Stimulated activated CD8-positive, alpha-beta memory T cell treated with anti-CD3 and anti-CD28 coated beads, Interleukin-4, amount 100 ng/mL, for 1 hour (primary cell): ENCODE measurements at places on chromosomes 12 and 14.

DNA sequence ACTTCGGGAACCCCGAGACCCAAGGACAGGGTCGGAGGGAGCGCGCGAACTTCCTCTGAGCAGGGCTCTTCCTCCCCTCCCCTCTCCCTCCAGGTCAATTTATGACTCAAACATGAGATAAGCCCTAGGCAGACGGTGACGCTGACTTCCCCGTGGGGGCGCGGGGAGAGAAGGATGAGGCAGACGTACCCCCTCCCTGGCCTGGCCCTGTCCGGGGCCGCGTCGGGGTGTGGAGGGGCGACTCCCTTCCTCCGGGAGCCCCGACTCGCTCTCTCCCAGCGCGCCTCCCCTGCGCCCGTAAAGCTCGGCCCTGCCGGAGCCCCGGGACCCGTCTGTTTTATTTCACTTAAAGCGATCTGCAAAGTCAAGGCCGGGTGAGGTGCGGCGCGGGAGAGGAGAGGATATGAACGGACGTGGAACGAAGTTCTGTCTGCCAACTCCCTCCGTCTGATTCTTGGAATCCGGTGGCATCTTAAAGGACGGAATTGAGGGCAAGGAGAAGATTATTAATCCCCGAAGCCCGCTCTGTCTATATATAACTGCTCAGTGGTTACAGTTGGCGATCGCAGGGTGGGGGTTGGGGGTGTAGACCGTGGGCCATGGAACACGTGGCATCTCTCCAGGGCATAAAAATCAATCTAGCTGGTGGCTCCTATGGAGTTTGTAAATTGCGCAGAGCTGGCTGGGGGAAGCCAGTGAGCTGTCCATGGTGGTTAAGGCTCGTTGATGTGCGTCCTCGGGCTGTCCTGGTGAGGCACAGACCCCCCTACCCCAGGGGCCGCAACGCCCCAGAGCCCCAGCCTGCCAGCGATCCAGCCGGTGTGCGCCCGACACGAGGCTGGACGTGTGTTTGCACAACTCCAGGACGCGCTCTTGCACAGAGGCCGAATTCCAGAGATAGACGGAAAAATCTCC lies 2.9 kb upstream of the PTHLH start:
- no peak for DNase-seq

- no peak for DNase-seq
Measured at GRCh38 chr12:93634416-93634815, 42.8 kb upstream of the CRADD start.

GRCh38 chr14:104332634-104333270 lies 194.4 kb downstream of the KIF26A start:
- DNase-seq = no peak

DNA sequence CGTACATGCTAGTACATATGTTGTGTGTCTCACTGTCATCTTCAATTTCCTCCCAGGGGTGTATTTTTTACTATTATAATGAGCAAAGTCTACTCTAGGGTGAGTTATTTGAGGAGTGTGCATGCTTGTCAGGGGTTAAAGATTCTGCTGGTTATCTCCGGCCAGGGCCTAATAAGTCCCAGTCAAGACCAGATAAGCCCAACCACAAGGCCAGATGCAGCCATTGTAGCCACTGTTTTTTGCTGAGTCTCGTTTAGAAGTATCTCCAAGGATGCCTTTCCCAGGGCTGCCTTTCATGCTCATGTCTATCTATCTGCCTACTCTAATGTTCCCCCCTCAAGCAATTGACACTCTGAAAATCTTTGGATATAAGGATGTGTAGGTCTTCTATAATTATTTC lies 300.5 kb downstream of the IPO8 start:
- DNase-seq = no peak

DNA sequence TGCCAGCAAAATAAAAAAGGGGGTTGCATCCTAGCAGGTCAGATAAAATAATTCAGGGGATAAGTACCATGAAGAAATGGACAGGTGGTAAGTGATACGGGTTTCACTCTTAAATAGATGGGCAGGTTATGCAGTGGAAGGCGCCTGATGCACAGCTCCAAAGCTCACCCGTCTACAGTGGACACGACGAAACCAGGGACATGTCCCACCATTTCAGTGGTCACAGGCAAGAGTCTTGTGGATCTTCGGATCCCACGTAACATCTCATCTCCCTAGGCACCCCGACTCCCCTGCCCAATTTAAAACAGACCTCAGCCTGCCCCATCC lies 60.5 kb downstream of the DDX51 start:
- no peak for DNase-seq

- DNase-seq = no peak
Measured at GRCh38 chr12:52906191-52906601, 1.3 kb upstream of the KRT8 start.

DNA sequence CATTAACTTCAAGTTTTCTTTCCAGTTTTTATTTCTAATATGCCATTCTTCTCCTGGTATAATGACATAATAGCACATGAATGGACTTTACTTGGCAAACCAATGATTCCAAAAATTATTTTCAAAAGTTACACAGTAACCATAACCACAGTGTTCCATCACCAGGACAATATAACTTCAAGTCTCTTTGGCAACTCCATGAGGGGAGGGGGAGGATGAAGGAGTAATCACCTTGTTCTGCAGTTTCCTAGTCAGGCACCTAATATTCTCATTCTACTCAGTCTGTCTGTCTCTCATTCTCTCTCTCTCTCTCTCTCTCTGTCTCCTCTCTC lies 66.6 kb downstream of the BTG1 start:
- no peak for DNase-seq

GRCh38 chr14:49417790-49418189 lies 168.4 kb downstream of the RPS29 start:
- DNase-seq = no peak

DNA sequence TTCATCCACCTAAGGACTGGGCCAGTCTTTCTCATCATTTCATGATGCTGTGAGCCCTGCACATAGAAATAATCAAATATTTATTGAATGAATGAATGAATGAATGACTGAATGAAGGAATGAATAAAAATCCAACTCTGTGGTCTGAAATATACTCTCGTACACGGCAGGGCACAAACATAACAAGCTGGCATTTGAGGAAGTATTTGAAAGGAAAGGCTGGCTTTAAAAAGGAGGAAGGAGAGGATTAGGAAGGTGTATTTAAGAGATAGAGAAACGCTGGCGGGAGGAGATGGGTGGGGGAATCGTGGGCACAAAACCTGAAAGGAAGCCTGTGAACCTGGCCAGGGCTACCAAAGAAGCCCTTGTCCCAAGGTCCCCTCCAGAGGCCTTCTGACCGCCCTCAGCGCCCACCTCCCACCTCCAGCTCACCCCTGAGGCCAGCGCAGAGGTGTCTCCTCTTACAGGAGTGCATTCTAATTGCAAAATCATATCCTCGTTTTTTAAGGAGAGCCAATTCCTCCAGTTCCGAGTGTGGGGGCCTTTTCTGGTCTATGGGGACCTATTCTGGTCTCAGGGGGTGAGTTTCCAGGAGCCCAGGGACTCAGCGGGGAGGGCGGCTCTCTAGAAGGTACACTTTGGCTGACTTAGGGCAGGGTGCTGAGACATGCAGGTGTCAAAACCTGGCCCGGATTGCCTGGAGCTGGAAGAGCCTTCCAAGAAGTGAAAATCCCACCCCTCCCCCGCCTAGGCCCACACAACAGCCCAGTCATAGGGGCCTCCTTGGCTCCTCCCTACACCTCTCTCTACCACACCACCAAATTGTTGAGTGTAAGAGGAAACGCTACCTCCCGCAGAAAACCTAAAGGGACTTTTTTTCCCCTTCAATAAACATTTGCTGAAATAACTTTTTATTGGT lies 8.7 kb upstream of the JDP2 start:
- no peak for DNase-seq

- no peak for DNase-seq
Measured at GRCh38 chr14:60094306-60094897, 2.7 kb downstream of the PCNX4 start.

GRCh38 chr14:55249423-55249822 lies 21.8 kb upstream of the FBXO34 start:
- no peak for DNase-seq

GRCh38 chr12:20187456-20187855 lies 180.9 kb upstream of the PDE3A start:
- no peak for DNase-seq

DNA sequence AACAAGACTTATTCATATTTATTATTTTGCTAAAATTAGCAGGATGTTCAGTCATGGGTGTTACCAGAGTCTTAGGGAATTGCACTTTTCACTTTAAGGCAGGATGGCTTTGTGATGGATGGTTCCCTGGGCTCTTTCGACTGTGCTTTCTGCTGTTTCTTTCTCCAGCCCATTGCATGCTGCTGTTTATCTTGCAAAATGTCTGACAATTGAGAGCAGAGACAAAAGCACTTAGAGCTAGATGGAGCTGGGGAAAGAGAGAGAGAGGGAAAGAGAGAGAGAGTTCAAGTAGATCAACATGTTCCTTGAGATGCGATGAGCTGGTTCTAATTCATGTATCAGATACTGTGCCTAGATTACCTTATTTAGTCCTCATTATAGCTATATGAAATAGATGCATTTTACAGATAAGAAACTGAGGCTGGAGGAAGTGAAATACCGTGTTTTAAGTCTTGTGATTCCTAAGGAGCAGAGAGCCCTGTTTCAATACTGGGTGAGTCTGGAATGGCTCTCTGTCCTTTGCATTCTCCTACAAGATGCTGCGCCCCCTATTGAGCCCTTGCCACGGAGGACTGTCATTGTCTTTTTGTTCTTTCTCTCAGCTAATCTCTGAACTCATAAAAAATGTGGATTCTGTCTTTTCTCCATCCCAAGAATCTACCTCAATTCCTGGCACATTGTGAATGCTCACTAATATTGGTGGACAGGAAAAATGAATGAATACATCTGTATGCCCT lies 227.9 kb downstream of the ALG10B start:
- DNase-seq = no peak

DNA sequence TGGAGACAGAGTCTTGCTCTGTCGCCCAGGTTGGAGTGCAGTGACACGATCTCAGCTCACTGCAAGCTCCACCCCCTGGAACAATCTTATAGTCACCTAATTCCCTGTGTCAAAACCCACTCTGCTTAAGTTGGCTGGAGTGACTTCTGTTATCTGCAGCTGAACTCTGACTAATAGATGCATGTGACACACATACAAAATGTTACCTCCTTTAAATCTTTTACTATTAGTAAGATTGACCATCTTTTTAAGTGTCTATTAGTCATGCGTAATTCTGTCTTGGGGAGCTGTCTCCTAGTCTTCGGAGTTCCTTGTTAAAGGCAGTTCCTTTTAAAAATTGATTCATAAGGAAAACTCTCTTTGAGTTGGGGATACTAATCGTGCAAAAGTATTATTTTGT lies 7.4 kb downstream of the IFI27L1 start:
- DNase-seq = no peak

DNA sequence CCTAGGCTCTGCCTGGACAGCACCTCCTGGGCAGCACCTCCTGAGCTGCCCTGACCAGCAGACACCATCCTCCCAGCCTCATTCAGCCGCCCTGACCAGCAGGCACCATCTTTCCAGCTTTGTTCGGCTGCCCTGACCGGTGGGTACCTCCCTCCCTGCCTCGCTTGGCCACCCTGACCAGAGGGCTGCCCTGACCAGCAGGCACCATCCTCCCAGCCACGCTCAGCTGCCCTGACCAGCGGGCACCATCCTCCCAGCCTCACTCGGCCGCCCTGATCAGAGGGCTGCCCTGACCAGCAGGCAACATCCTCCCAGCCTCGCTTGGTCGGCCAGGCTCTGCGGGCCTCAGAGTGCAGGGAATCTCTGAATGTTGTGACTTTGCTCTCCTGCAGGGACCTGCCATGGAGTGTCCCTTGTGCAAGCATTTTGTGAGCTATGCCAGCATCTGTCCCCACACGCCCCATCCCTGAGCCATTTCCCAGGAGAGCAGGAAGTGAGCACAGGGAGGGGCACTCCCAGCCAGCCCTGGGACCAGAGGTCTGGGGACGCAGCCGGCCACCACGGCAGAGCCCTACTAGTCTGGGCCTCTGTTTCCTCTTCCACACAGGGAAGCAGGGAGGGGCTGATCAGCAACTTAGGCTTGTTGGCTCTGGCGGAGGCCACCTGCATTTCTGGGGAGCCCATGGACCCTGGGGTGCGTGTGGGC lies 265.5 kb downstream of the SEC23A start:
- no peak for DNase-seq

- no peak for DNase-seq
Measured at GRCh38 chr14:45680531-45680930, 427.5 kb upstream of the MIS18BP1 start.

GRCh38 chr14:88369496-88369895 lies 16.0 kb upstream of the SPATA7 start:
- DNase-seq = no peak

- no peak for DNase-seq
Measured at GRCh38 chr14:104320611-104321086, 182.3 kb downstream of the KIF26A start.

- no peak for DNase-seq
Measured at GRCh38 chr12:127381681-127382080, 885.3 kb upstream of the TMEM132C start.

DNA sequence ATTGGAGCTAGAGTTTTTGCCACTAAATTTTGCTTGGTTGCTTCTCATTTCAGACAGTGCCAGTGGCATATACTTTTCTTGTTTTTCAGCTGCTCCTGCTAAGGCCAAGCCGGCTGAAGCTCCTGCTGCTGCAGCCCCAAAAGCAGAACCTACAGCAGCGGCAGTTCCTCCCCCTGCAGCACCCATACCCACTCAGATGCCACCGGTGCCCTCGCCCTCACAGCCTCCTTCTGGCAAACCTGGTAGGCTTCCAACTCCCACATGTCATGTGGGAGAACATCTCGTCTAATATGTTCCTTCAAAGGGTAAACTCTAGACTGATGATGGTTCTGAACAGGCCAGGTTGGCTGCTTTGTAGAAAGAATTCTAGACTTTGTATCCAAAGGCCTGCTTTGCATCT lies 11.0 kb downstream of the DLST start:
- no peak for DNase-seq

GRCh38 chr14:101878211-101878821 lies 86.1 kb upstream of the DYNC1H1 start:
- no peak for DNase-seq

GRCh38 chr12:28068467-28068866 lies 95.9 kb upstream of the PTHLH start:
- no peak for DNase-seq

DNA sequence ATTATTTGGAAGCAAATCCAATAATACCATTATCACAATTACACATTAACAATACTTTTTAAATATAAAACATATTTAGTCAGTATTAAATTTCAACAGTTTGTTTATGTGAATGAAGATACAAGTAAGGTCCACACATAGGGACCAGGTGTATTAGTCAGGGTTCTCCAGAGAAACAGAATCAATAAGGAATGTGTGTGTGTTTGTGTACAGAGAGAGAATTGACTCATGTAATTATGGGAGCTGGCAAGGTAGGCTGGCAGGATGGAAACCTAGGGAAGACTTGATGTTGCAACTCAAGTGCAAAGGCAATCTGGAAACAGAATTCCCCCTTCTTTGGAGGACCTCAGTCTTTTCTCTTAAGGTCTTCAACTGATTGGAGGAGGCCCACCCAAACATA lies 123.2 kb upstream of the OTX2 start:
- DNase-seq = no peak

GRCh38 chr12:17478908-17479673 lies 610.9 kb downstream of the RERGL start:
- no peak for DNase-seq
